NCI-H1436 (cell line): ENCODE measurements at places on chromosomes 16 and 17.

DNA sequence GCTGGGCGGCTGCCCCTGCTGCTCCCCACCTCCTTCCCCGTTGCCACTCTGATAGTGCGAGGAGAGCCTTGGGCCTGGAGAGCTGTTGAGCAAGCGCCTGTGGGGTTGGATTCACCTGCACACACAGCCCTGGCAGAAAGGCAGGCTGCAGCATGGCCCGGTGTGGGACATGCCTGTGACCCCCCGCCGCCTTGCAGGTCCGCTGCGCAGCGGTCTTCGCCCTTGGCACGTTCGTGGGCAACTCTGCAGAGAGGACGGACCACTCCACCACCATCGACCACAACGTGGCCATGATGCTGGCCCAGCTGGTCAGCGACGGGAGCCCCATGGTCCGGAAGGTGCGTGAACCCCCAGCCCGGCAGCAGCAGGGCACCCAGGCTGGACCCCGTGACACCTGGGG lies 106.8 kb upstream of the CHMP6 start:
- no peak for DNase-seq

- no peak for DNase-seq
Measured at GRCh38 chr16:20624882-20625807, 49.0 kb upstream of the ACSM2B start.

DNA sequence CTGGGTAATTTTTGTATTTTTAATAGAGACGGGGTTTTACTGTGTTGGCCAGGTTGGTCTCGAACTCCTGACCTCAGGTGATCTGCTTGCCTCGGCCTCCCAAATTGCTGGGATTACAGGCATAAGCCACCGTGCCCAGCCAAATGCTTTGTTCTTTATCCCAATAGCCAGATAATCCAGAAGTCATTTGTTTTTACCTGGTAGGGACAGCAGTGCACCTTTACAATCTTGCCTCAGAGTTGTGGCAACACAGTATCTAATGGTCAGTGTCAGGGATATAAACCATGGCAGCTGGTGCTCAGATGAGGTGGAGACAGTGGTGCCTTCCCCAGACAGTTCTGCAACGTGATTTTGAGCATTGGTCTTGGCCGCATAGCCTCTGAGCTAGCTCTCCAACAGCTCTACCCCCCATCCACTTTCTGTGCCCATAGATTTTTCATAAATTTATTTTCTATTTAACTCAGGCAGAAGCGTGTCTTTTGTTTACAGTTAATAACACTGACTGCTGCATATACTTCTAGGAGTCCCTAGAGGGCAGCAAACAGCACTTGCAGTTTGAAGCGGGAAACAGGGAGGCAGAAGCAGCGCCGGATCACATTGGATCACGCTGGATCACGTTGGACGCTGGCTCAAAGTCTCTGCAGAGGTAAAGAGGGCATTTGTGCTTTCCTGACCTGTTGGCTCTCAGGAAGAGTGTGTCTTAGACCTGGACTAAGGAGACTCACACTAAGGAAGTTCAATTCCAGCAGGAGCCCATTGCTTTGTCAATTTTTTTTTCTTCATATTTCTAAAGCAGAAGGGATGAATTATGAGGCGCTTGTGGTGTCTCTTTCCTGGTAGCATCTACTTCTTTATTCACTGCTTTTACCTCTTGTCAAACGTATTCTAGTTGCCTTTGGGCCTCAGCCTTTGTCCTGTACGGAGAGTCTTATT lies 5.1 kb upstream of the GGT6 start:
- DNase-seq: peak; percentile 82

GRCh38 chr17:4877089-4877488 lies 22.2 kb upstream of the C17orf107 start:
- no peak for DNase-seq

DNA sequence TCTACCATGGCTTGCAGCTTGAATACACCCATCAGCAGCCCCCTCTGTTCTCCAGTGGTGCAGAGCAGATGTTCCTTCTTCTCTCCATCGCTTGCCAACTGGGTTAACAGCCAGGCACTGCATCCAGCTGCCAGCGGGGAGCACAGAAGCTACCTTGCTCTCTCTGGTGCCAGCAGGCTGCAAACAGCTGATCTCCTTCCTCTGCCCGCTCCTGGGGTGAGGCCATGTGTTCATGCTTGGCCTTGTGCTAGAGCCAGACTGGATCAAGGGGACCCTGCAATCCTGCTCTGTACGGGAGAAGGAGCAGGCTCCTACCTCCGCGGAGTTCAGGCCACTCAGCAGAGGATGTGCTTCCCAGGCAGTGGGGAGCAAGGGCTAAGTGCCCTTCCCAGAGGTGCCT lies 24.1 kb upstream of the ENGASE start:
- DNase-seq: no peak

DNA sequence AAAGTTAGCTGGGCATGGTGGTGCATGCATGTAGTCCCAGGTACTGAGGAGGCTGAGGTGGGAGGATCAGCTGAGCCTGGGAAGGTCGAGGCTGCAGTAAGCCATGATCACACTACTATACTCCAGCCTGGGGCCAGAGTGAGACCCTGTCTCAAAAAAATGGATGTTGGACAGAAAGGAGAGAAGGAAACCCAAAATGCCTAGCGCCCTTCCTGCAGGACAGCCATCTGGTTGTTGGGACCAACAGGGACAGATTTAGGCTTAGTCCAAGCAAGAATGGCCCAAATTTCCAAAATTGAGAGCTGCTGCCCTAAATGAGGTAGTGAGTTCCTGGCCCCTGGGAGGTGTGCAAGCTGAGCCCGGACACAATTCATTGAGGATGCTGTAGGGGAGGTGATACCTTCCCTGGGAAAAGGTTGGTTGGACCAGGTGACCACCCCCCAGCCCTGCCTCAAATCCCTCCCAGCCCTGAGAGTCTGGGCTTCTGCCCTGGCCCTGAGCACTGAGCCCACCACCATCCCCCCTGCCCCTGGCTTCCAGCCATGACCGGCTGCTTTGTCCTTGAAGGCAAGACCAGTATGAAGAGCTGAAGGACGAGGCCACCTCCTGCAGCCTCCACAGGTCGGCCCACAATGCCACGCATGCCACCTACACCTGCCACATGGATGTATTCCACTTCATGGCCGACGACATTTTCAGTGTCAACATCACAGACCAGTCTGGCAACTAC lies 35.1 kb downstream of the IL21R start:
- no peak for DNase-seq

GRCh38 chr17:76726231-76726775 lies at the start of gene JMJD6:
JMJD6 (minus strand) TSS chr17:76726606; CDS start chr17:76726475, 131 bp downstream.
- DNase-seq: peak; percentile 99

- DNase-seq: no peak
Measured at GRCh38 chr17:65544672-65545071, 16.8 kb downstream of the AXIN2 start.

GRCh38 chr17:183021-183420 lies 1.6 kb upstream of the DOC2B start:
- no peak for DNase-seq

DNA sequence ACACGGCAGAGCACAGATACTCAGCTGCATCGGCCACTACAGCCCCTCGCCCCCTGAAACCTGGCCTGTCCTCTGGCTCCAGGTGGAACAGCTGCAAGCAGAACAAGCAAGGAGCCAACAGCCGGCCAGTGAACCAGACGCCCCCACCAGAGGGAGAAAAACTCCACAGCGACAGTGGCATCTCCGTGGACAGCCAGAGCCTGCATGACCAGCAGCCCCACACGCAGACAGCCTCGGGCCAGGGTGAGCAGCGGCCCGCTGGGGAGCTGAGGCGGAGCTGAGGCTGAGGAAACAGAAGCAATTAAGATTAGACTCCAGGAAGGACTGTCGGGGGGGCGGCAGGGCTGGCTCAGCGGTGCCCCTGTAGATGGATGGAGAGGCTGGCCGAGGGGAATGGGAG lies 16.7 kb downstream of the NGFR start:
- DNase-seq: no peak

DNA sequence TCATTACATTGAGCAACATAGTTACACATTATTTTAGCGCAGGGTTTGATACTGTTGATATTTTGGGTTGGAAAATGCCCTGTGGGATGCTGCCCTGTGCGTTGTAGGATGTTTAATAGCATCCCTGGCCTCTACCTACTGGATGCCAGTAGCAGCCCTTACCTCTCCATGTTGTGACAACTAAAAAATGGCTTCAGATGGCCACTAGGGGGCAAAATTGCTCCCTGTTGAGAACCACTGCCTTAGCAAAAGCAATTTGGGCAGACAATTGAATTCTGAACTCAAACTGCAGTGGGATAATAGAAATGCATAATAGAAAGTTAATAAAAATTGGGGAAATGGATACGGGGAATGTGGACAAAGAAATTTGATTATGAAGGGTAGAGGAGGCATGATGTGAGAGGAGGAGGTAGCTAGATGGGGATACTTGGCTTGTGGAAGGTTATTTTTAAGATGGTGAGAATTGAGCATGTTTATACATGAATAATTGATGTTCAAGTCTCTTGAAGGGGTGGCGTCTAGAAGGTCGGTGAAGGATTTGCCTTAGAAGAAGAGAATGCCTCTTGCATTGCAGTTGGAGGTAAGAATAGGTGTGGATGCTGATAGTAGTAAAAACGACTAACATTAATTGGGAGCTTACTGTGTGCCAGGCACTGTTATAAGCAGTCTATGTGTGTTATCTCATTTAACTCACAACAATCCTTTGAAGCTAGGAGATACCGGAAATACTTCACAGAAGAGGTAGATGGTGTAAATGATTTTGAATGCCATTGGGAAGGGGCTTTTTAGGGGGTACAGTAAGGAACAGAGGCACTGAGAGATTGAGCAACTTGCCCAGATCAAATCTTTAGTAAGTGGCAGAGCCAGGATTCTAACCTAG lies 19.0 kb downstream of the HEATR9 start:
- DNase-seq: peak; percentile 59

GRCh38 chr17:2867441-2868424 lies 71.5 kb downstream of the RAP1GAP2 start:
- DNase-seq: no peak

- DNase-seq: no peak
Measured at GRCh38 chr17:77371888-77372443, 231.2 kb downstream of the SEC14L1 start.
